ENCODE measurements at places on chromosomes 3 and 15.

GRCh38 chr3:174335910-174336309 lies 523.2 kb upstream of the NAALADL2 start:
- DNase-seq, result no peak

DNA sequence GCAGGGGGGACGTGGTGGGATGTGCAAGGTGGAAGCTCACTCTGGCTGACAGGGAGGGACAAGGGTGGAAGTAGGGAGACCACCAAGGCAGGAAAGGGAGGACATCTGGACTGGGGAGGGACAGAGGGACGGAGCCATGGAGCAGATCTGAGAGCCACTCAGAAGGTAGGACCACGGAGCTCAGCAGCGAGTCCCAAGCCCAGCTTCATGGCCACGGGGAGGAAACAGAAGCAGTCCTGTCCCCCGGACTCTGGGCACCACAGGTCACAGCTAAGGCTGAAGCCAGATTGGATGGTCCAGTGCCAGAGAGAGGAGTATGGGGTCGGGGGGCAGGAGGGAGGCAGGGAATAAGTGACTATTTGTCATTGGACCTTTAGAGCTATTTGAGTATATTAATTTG lies 220.1 kb downstream of the TBC1D2B start:
- peak; percentile 49 for DNase-seq

GRCh38 chr3:6679510-6679909 lies 181.4 kb upstream of the GRM7 start:
- no peak for DNase-seq

DNA sequence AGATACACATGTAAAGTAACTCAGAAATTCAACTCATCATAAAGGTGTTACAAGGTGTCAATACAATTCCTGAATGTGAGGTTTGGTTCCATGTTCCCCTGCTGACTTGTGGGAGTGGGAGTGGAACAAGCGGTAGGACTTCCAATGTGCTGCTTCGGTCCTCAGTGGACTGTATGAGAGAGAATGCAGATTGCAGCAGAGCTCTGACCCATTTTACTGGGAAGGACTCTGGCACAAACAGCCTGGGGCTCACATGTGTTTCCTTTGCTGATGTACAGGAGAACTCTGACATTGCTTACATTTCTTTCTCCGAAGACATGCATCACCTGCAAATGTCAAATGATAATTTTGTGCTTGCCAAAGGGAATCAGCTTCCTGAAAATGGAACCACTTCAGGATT lies 111.5 kb downstream of the UNC13C start:
- DNase-seq, result no peak

DNA sequence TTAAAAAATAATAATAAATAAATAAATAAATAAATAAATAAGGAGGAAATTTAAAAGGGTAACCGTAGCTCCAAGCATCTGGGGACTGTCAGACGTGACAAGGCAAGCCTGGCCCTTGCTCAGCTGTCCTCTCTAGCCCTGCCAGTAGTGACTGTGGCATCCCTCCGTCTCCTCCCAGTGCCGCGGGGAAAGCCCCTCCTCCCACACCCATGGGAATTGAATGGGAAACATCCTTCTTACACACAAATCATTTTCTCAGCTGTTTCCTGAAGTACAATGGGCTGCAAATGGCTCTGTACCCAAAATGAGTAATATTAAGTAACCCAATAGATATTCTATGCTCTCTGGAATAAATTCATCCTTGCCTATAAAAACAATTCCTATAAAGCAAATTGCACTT lies 101.6 kb upstream of the RAD18 start:
- DNase-seq, result no peak

- DNase-seq, result no peak
These were observed 41.6 kb downstream of the DMXL2 start for GRCh38 chr15:51580982-51581381.

GRCh38 chr15:90248789-90249202 lies 560 bp upstream of the TTLL13 start:
- DNase-seq, result no peak

DNA sequence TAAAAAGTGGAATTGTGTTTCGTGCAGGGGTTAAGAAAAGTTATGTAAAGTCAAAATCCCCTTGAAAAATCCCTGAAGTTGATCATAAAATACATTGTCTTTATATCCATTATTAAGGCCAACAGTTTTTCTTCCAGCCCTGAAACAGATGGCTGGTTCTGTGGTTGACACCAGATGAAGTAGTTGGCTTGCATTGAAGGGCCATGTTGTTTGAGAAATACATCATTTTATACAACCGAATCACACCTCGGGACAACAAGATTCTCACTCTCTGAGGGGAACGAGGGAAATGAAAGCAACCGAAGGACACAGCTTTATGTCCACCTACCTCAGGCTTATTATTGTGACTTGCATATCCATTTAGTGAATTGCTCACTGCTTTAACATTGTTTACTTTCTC lies 126.0 kb upstream of the MITF start:
- no peak for DNase-seq

- no peak for DNase-seq
These were observed 119.5 kb upstream of the MLF1 start for GRCh38 chr3:158451405-158452055.

- DNase-seq, result no peak
These were observed 20.6 kb upstream of the HHATL start for GRCh38 chr3:42723219-42723618.

- peak; percentile 38 for DNase-seq
These were observed 299.1 kb downstream of the TLE3 start for GRCh38 chr15:69798481-69799250.

- DNase-seq, result peak; percentile 77
These were observed 44.7 kb downstream of the GTPBP8 start for GRCh38 chr3:113035387-113035982.

DNA sequence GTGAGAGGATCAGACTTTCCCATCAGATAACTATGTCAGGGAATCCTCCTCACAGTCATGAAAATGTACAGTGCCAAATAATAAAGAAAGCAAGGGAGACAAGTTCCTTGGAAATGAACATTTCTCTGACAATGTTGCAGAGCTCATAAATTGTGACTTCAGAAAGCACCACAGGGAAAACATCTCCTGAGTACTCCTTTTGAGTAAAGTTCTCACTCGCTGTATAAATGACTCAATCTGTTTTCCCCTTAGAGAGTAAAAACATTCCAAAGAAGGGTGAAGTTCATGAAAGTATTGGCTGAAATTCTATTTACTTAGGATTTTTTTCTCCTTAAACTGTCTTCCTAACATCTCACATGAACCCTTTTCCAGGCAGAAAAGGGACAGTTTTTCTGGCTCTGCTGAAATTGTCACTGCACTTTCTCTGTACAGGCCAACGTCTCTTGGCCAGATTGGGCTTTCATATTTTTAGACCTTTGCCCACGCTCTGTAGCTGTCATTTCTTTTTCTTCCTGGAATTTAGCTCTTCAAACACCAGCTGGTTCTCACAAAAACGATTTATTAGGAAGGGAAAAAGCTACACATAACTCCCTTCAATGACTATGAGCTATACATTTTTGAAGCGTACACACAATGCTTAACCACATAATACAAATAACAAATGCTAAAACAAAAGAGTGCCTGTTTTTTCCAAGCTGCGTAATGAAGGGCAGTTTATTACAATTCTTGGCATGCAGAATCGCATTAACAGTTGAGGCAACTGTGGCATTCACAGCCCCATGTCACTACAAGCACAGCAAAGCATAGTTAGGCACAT lies 216.1 kb downstream of the ATP8B4 start:
- no peak for DNase-seq

GRCh38 chr15:93049914-93050578 lies 39.0 kb downstream of the RGMA start:
- no peak for DNase-seq

DNA sequence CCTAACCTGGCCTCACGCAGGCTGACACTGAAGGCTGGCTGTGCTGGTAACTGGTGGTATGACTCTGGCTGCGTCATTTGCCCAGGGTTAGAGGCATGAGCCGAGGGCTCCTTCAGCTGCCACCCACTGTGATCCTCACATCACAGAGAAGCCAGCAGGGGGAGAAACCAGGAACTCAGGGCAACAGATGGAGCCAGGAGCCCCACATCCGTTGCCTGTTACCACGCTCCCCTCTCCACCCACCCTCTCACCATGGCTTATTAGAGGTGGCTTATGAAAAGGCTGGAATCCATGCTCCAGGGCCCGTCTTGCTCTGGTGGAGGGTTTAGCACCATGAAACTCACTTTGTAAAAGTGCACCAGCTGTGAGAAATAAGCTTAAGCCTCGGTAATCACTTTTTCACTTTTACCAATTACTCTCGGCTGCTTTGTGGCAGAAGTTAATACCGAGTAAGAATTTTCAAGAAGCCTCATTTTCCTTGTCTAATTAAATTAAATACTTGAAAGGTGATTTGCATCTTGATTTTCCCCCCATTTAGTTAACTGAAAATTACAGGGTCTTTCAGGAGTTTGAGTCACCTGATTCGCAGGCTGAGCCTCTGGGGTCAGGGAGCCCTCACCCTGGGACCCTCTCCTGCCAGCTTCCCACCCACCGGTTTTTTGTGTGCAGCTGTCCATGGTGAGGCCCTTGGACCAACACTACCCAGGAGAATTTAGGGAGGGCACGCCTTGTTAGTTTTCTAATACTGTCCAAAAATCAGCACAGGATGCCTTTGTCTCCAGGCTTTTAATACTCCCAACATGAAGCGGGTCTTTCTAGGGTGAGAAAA lies 60.9 kb downstream of the ASB7 start:
- peak; percentile 87 for DNase-seq

- DNase-seq, result no peak
These were observed 182.4 kb upstream of the DPH6 start for GRCh38 chr15:35728219-35728940.

DNA sequence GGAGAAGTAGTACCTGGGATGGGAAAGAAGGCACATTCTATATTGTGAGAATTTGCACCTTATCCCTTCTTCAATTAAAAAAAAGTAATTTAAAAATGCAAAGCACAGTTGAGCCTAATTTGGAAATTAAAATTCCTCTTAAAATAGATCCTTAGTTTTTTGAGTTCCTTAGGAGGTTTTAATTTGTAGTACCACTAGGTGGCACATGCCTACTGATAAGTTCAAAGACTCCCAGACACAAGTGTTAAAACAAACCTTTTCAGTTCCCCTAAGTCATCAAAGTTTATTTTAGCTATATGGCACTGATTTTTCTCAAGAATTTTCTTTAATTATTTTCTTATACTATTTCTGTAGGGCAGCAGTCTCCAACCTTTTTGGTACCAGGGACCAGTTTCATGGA lies 127.6 kb upstream of the AZI2 start:
- DNase-seq, result no peak

DNA sequence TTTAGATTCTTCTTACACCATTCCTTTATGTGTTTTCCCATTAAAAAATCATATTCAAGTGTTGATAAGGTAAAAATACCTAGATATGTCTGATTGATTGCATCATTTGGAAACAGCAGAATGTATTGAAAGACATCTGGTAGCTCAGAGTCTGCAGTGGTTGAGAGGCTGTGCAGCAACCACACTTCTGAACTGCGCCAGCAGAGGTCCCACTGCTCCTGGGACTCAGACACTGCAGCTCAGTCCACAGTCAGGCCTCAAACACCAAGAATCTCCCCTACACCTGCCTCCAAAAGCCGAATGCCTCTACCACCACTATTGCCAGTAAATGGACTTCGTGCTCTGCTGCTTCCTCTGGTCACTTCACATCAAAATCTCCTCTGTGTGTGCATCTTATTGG lies 176.9 kb upstream of the LMCD1 start:
- peak; percentile 80 for DNase-seq

- no peak for DNase-seq
These were observed 44.5 kb upstream of the MYO5C start for GRCh38 chr15:52340093-52340492.

GRCh38 chr3:22685597-22685996 lies 517.5 kb upstream of the UBE2E2 start:
- DNase-seq, result peak; percentile 54

- DNase-seq, result peak; percentile 5
These were observed 93.2 kb downstream of the MAGI1 start for GRCh38 chr3:65945480-65945879.

- DNase-seq, result no peak
These were observed 13.2 kb upstream of the GNB4 start for GRCh38 chr3:179464323-179465092.

DNA sequence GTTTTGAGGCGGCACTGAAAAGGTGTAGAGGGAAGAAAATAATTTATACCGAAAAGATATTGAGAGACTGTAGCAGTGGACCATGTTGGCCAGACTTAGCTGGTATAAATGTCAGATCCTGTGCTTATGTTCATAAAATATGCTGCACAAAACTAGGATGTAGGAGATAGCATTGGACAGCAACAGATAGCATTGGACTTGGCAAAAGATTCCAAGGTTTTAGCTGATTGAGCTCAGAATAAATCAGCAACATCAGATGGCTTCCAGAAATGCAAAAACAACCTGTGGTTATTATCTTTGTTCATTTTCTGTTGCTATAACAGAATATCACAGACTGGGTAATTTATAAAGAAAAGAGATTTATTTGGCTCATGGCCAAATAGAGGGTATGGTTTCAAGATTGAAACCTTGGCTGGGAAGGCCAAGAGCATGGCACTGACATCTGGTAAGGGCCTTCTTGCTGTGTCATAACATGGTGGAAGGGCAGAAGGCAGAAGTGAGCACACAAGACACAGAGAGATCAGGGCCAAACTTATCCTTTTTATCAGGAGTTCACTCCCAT lies 34.7 kb downstream of the SLC28A1 start:
- DNase-seq, result no peak

GRCh38 chr3:125960066-125960424 lies 8.9 kb upstream of the ROPN1B start:
- no peak for DNase-seq

DNA sequence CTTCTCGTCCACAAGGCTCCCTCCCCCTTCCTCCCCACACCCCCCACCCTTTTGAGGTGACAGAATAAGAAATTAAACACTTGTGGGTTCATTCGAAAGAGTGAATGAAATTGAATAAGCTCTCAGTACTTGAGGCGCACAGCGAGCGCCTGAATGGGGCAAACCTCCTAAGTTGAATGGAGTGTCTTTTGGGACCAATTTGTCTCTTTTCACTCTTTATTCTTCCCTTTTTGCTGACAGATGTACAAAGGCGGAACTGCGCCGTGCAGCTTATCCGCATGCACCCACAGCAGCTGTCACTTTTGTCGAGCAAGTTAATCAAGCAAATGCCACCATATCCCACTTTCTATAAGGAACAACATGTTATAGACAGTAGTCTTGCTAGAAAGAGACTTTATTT lies 47.9 kb upstream of the FEZF2 start:
- no peak for DNase-seq

DNA sequence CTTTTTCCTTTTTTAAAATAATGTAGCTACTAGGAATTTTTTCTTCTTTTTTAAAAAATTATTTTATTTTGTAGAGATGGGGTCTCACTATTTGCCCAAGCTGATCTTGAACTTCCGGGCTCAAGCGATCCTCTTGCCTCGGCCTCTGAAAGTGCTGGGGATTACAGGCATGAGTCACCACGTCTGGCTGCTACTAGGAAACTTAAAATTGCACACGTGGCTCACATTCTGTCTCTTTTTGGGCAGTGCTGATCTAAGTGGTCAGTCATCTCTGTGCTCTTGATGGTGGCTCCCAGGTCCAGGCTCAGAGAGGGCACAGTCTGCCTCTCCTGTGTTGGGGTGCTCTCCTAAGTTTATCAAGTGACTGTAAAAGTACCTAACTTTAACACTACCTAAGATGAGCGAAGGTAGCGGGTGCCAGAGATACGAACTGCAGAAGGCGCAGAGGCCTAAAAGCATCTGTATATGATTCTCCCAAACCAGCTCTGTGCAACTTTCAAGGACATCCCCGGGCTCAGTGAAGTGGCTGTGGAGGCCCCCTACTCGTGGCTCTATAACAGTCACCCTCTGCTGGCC lies 52.9 kb upstream of the SEC13 start:
- DNase-seq, result no peak
